Neural progenitor cell (in vitro differentiated cells): ENCODE measurements at places on chromosomes 1 and 21.

DNA sequence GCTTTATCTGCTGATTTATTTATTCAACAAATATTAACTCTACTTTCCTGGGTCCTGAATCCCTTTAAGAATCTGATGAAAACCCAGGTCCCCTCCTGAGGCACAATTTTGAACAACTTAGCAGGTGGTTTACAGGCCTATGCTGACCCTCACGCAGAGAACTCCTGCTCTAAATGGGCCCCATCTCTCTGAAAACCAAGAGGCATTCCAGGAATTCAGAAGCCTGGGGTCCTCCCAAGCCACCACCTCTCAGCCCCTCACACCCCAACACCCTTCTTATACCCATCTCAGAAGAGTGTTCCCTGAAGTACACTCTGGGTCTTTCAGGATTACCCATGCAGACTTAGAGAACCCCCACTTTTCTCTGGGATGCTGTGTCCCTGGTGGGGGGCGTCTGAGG is 34.5 kb downstream of the LHX4 start:
- no peak for DNase-seq

- peak; percentile 39 for DNase-seq
These were observed 965 bp downstream of the ABCA4 start for GRCh38 chr1:94119796-94120569.

- no peak for DNase-seq
These were observed 59.7 kb upstream of the ZNF326 start for GRCh38 chr1:89935235-89935634.

- DNase-seq = no peak
These were observed 36.1 kb upstream of the CACYBP start for GRCh38 chr1:174963529-174964125.

DNA sequence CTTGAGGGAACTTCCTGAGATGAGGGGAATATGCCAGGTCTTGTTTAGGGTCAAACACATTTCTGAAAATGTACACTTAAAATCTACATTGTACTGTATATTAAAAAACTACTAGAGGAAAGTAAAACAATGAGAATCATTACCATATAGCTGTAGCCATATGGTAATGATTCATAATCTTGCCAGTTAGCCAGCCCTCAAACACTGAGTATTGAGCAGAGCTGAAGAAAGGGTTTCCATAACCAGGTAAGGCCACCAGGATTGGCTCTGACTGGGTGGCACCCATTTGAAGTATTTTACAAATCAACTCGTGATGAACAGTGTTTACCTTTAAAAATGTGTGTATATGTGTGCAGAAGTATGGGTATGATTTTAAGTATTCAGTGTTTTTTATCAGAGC is 226.7 kb downstream of the SLC45A1 start:
- DNase-seq = no peak

GRCh38 chr1:56355422-56355821 is 223.9 kb downstream of the PLPP3 start:
- DNase-seq = no peak

- DNase-seq = no peak
These were observed 14.7 kb downstream of the OBSCN start for GRCh38 chr1:228222548-228222947.

DNA sequence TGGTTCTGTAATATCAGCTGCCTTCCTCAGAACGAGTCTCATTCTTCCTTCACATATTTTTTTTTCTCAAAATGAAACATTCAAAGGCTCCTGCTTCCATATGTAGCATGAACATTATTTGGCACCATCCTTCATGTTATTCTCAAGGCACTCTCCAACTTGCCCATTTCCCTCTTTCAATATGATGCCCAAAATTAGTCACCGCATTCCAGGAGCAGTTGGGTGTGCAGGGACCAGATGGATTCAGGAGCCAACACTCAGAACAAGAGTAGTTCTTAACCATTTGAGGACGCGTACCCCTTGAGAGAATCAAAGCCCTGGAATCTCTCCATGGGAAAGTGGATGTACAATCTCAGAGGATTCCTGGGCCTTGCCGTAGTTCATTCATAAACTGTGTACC is 50.3 kb downstream of the KCNK1 start:
- no peak for DNase-seq

DNA sequence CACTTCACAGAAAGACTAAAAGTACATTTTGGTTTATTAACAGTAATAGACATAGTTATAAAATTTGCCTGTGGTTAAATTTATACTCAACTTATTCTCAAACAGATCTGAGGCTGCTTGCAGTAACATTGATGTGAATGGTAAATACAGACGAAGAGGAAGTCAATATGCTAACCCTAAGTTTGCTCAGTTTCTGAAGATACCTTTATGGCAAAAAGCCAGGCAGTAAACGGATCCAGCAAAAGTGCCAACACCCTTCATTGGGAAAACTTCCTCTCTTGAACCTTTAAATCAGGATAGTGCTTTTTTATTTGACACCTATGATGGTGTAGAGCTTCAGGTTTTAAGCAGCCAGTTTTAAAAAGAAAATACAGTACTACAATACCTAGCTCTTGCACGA is 16.6 kb upstream of the CCDC181 start:
- DNase-seq = no peak

DNA sequence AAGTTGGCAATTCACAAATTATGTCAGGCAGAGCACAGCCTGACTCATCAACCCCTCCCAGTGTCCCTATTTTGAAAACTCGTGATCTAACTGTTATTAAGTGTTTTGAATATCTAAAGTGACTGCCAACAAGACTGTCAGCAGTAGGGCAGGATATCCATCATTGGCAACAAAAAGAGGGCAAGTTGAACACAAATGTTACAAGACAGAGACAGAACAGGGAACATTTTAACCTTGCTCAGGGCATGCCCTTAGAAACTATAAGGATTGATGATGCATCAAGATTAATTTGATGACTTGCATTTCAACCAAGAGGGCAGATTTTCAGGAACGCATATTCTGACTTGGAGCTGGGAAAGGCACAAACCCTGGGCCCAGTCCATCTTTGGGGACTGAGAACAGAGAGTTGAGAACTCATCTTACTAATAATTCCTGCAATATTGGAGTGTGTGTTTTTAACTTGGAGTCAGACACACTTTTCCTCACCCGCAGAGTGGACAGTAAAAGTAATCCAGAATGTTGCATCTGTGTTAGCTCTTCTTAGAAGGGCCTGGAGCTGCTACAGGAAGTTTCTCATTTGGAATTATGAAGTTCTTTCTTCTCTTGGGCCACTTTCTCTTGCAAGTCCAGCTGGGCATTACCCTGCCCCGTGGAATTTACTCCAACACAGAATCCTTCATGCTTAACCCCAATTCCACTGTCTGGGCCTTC is 317.2 kb downstream of the LTN1 start:
- no peak for DNase-seq

- DNase-seq = no peak
These were observed 52.4 kb upstream of the SSX2IP start for GRCh38 chr1:84742653-84743052.

DNA sequence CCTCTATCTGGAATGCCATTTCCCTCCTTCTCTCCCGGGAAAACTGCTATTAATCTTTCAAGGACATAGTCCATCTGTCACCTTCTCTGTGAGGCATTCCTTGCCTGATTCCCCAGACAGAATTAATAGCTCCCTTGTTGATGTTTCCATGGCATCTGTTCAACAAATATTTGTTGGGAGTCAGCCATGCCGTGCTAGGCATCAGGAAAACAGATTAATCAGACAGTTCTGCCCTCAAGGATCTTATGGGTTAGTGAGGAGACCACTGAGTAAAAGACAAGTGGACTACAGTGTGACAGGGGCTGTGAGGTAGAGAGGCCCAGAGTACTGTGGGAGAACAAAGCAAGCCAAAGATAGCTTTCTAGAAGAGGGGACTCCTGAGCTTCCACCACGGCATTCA is 11.4 kb upstream of the MAGOH start:
- DNase-seq = no peak

GRCh38 chr21:36852864-36853263 is 113.6 kb downstream of the HLCS start:
- DNase-seq = no peak

DNA sequence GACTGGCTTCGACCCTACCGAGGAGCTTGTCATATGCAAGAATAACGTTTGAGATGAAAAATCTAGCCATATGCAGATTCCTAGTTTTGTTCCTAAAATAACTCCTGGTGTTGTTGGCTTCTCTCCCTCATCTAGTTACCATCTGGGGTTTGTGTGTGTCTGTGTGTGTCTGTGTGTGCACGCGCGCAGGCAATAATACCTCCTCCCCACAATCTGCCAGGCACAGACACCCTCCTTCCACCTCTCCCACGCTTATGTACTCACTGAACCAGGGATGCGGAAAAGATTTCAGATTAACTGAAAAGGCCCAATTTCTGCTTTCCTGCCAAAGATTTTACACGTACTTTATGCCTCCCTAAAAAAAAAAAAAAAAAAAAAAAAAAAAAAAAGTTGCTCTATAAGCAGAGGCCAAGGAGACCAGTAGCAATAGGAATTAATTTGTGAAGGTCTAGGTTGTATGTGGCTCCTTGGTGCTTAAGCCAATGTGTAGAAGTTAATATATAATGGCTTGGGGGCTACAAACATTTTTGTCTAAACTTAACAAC is 452.7 kb downstream of the NUF2 start:
- DNase-seq = no peak

GRCh38 chr1:177328251-177328650 is 157.5 kb downstream of the BRINP2 start:
- no peak for DNase-seq

DNA sequence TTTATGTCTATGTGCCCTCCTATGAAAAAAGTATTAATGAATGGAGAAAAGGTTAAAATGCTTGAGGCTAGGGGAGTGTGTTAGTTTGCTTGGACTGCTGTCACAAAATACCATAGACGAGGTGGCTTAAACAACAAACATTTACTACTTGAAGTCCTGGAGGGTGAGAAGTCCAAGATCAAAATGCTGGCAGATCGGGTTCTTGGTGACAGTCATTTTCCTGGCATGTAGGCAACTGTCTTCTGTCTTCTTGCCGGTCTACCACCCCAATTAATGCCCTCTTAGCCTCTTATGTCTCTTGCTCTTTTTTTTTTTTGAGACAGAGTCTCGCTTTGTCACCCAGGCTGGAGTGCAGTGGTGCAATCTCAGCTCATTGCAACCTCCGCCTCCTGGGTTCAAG is 15.0 kb downstream of the ARID1A start:
- DNase-seq = no peak

DNA sequence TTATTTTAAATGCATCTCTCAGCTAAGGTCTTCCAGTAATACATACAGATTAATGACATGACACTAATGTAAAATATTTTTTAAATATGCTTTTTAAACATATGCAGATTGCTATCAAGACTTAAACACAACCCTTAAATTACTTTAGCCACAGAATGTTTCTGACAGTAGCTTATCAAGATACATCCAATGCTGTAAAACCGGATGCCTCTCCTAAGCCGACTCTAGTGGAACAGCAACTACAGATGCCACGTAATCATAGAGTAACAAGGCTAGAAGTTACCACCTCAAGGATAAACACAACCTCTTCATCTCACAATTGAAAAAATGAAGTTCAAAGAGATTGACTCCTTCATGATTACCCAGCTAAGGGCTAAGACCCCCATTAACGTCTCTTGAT is 68.4 kb downstream of the ZZZ3 start:
- DNase-seq = no peak

- DNase-seq = no peak
These were observed 49.4 kb downstream of the NENF start for GRCh38 chr1:212482006-212482636.

DNA sequence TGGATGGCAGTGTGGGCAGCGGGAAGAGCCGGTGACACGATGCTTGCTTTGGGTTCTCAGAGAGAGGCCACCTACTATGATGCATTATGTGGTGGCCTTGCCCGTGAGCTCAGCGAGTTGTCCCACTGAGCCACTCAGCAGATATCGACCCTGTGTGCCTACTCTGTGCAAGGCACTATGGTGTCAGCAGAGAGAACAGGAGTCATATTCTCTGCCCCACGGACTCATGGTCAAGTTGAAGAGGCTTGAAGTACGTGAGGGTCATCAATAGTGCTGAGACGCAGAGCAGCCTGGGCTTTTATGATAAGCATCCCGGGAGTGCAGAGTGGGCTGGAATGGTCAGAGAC is 466.2 kb downstream of the CAMTA1 start:
- DNase-seq = no peak

DNA sequence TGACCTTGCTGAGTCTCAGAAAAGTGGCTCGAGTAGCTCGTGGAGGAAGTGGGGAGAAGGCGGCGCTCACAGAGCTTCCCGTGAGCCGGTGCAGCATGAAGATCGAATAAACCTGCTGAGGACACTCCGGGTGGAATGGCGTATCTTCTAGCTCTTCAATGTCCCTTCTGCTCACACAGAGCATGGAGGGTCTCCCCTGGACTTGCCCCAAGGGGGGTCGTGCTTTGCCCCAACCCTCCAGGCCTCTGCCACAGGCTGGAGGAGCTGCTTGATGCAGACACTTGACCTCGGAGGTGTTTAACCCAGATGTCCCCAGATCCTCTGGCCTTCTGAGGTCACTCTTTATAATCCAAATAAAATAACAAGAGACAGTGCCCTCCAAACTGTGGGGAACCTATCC is 2.2 kb upstream of the KRTAP10-12 start:
- no peak for DNase-seq

DNA sequence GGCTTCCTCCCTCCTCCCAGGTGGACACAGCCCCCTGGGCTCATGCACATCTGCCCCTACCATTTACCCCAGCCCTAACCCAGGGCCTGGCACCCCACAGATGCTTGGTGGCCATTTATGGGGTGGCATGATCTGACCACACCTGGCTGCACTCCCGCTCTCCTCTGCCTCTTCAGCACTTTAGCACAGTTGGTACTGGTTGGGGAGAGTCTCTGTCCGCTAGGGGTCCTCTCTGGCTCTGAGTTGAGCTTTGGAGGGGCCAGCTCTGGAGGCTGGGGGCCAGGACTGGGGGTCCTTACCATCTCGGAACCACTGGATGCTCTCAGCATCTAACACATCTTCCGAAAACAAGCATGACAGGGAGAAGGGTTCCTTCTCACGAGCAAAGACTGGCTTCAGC is 17.4 kb downstream of the MYOM3 start:
- no peak for DNase-seq

DNA sequence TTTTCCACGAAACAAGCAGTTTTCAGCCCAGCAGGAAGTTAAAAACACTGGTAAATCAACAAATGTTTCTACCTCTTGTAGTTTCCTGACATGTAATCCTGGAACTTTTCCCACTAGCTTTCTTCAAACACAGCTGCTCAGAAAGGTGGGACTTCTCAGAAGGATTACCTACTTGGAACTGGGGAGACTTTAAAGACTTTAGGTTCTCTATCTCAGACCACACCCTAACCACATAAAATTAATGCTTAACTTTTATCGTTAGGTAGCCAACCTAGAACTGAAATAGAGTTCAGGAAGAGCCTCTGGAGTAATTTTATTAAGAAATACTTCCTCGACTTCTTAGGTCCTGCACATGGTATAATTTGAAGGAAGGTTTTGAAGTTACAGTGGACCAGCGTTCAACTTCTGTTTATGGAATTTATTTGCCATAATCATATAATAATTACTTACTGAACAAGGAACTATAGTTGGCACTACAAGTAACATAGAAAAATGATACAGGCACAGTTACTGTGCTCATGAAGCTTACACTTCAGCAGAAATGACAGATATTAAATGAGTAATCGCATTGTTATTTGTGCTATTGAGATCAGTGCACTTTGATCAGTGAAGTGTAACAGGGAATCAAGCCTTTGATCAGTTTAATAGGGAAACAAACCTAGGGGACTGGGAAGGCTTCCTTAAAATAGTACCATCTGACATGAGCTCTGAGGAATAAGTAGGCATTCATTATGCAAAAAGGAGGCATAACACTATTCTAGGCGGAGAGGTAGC is at the start of gene BCL2L15:
TSS of gene BCL2L15 (minus strand) at position 180 of the 774 bp plus-strand sequence. CDS start 206 bp downstream, outside the sequence.
- no peak for DNase-seq
